ENCODE measurements at places on chromosomes 7 and 10.

GRCh38 chr7:80726666-80727065, 88.2 kb downstream of the CD36 start:
- no peak for DNase-seq

GRCh38 chr10:91567815-91568214, 65.1 kb downstream of the PPP1R3C start:
- no peak for DNase-seq

DNA sequence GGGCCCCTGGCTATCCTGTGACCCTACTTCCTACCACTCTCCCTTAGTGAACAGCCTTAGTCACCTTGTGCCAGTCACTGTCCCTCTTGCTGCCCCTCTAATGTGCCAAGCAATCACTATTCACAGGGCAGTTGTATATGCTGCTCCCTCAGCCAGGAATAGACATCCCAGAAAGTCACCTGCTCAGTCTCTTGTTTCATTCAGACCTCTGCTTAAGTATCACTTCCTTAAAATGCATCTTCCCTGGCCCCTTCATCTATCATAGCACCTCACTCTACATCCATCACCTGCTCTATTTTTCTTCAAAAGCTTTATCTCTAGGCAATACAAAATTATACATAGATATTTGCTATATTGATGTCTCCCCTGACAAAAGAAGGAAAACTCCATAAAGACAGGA, 328.4 kb upstream of the NFE2L3 start:
- DNase-seq: no peak

GRCh38 chr7:69374044-69374425, 224.2 kb upstream of the AUTS2 start:
- DNase-seq: no peak

DNA sequence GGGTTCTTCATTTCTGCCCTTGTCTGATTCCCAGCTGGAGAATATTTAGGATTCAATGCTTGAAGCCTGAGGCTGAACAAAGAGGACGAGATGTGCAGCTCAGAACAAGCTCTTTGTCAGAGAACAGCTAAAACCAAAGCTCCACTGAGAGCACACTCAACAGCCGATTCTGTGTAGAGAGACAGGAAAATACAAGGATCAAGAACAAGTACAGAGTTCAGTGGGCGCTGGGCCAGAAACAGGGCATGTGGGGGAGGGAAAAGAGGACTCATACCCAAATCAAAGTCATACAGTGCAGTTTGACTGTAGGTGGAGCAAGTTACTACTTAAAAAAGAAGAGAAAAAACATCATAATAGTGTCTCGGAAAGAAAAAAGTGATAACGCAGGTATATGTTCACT, at the start of gene AGMO:
AGMO (minus strand) TSS at position 181 of the 400 bp plus-strand sequence.
- DNase-seq: peak; percentile 52

GRCh38 chr10:122678266-122678665, 21.4 kb downstream of the C10orf120 start:
- DNase-seq: no peak

DNA sequence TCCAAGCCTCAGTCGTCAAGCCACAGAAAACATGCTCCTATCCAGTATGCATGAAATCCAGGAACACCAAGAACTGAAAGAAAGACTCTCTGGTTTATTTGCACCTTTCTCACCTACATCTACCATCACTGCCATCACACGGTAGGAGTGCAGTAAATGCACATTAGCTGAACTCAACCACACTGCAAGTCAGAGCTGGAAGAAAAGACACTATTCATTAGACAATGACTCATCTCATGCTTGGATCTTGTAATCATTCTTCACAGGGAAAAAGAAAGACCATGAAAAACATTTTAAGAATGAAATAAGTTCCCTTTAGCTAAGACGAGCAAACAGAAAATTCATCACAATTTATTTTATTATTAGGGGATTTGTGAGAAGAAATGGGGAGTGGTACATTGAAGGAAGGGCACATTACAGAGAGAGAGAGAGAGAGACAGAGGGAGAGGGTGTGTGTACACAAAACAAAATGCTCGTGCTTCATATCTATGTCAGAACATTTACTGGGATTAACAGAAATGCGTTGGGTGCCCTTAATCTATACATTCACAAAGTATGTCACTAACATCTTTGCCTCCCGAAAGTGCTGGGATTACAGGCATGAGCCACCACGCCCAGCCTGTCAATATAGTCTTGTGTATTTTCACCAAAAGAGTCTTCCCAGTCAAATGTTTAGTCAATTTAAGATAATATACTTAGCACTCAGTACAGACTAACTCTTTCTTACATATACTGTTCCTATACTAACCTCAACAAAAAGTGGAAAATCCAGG, 324.9 kb downstream of the PARD3 start:
- no peak for DNase-seq

DNA sequence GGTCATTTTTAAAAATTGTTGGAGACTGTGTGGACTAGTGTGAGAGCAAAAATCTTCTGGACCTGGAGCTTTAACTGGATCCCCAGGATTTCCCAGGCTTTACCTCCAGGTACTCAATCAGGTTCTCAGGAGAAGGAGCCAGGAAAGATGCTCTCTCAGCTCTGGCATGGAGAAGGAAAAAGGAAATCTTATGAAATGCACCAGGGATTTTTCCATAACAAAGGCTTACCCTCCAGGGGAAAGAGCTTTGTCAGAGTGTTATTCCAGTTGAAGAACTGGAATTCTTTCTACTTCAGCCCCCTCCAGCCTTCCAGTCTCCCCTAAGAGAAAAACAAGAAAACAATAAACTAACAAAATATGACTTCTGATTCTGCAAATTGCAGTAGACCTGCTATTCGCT, 436.7 kb upstream of the ANKRD30A start:
- DNase-seq: no peak

GRCh38 chr10:35394411-35394851, 58.1 kb downstream of the CCNY start:
- DNase-seq: no peak

- DNase-seq: no peak
Observed at GRCh38 chr7:142720986-142721385, 28.3 kb upstream of the PRSS1 start.

DNA sequence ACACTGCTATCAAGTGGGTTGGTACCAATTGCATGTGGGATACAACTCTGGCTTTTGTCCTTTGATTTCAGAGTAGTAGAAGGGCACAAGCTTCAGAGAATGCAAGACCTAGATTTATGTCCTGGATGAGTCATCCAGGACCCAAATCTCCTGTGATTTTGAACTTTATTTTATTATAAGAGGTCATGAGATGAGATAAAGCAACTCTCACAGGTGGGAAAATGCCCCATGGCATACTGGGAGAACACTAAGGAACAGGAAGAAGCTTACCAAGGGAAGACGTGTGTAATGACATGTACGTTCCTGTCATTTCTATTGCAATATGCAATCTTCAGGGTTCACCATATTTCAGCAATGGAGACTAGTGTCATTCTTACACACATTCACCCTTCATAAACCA, 966 bp downstream of the MALRD1 start:
- DNase-seq: no peak

Data from body of pancreas (tissue), 4 donors.